ENCODE measurements at places on chromosomes 12 and 14. TPM values are rescaled to one million over a fixed set of nuclear protein-coding genes. Genes with fewer than 3 reads are reported as not detected.

DNA sequence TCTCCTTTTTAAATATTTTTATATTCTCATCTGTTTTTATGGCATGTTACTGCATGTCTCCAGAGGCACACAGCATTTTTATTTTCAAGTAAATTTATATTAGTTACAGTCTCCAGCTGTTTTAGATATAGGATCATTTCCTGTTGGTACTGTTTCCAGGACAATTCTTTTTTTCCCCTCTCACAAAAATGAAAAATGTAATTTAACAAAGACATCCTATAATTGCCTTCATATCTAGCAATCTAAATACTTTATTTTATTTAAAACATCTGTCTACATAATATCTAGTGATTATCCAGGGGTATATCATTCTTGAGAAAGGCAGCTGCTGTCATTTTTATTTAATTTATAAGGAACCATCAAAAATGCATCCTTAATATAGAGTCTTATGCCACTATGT, 272.4 kb upstream of the NPAS3 start:
- H3K27me3 ChIP-seq, result no peaks in the 10 kb centered on the region
- peaks cover 9% of the 10 kb centered on the region for H3K4me1 ChIP-seq
- H3K36me3 ChIP-seq, result no peaks in the 10 kb centered on the region
- DNase-seq, result no peak
- H3K4me3 ChIP-seq, result no peak overlapping the region

- DNase-seq, result no peak
- H3K27me3 ChIP-seq, result no peaks in the 10 kb centered on the region
- H3K4me1 ChIP-seq, result no peaks in the 10 kb centered on the region
- no peak overlapping the region for H3K27ac ChIP-seq
- H3K36me3 ChIP-seq, result no peaks in the 10 kb centered on the region
- no peak overlapping the region for H3K4me3 ChIP-seq
These were observed 173.2 kb upstream of the PWP1 start for GRCh38 chr12:107512391-107512790.

GRCh38 chr12:68844788-68845695, 37.1 kb downstream of the MDM2 start:
- no peaks in the 10 kb centered on the region for H3K27me3 ChIP-seq
- H3K27ac ChIP-seq, result no peak overlapping the region
- H3K36me3 ChIP-seq, result peaks cover 25% of the 10 kb centered on the region
- H3K4me1 ChIP-seq, result no peaks in the 10 kb centered on the region
- H3K4me3 ChIP-seq, result no peak overlapping the region

The SPX gene
- total RNA-seq, result 0.16 TPM

DNA sequence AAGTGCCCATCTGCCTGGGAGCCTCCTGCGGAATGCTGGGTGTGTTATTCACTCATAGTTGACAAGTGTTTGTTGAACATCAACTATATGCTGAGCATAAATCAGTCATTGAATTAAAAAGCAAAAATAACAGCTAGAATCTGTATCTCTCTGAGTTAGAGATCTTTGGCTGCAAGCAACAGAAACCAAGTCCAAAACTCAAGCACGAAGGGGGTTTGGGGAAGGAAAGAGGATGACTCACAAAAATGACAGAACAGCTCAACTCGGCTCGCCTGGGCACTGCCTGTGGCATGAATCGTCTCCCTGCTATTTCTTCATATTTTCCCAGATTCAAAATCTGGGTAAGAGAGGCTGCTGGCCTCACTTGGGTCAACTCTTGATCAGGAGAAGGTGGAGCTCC, 72.6 kb upstream of the NCOR2 start:
- no peaks in the 10 kb centered on the region for H3K36me3 ChIP-seq
- no peak for DNase-seq
- H3K4me3 ChIP-seq, result no peak overlapping the region
- no peak overlapping the region for H3K27ac ChIP-seq
- H3K27me3 ChIP-seq, result no peaks in the 10 kb centered on the region
- peaks cover 6% of the 10 kb centered on the region for H3K4me1 ChIP-seq
